ENCODE measurements at places on chromosomes 5 and 9.
A peak's percentile ranks its signal among the peaks of the same experiment; 100 is the strongest.

DNA sequence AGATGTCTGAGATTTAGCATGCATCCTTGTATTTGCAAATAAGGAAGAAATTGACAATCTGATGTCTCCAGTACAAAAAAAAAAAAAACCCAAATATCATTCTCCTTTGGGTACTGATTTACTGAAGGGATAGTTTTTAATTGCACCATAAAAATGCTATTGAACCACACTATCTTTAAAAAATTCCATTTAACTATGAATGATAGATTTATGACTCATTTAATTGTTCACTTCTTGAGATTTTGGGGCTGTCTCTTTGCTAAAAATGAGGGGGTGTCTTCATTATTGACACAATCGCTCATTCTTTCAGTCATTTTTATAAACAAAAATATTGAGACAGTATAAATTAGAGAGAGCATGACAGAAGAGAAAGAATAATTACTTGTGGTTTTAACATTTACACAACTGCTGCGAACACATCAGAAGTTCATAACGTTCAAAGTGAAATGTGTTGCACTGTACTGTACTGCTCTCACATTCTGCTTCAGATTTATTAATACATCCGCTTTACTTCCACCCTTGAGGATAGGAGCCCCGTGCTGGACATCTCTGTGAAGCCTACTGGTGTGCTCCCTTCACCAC, 142.3 kb downstream of the MEF2C start:
- DNase-seq = no peak

GRCh38 chr5:150285114-150285513, 4.5 kb downstream of the CAMK2A start:
- no peak for DNase-seq

- peak; percentile 75 for DNase-seq
Measured at GRCh38 chr9:137552022-137552768, 516 bp downstream of the MRPL41 start.

DNA sequence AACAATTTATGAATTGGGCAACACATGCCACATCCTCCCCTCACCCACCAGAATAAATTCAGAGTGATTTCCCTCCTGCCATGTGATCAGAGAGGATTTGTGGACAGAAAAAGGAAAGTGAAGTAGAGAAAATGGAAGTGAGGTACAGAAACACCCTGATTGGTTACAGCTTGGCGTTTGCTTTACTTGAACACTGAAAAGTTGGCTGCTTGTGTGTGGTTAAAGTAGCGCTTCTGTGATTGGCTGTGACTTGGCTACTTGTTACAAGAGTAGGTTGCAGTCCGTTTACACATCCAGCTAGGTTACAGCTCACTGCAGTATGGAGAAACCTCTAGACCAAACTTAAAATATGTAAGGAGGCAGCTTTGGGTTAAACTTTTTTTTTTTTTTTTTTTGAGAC, 205.2 kb upstream of the ZNF608 start:
- no peak for DNase-seq

DNA sequence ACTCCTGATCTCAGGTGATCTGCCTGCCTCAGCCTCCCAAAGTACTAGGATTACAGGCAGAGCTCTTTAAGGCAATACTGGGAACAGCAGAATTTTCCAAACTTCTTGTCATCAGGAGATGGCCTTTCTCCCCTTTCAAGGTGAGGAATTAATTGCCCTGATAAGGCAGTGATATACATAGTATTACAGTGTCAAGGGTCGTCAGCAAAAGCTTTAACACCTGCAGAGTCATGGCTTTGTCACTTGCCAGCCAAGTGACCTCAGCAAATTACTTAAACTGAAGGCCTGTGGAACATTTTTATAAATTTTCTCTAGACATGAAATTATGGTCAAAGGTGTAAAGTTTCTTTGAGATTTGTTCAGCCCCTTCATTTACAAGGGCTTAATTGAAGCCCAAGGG, 59.5 kb downstream of the FBXO38 start:
- no peak for DNase-seq

GRCh38 chr5:100852988-100853449, 50.1 kb downstream of the ST8SIA4 start:
- DNase-seq = no peak

- peak; percentile 95 for DNase-seq
Measured at GRCh38 chr5:179023528-179024189, at the start of gene ZNF879. TSS of gene ZNF879 (plus strand) at chr5:179023804. CDS start at chr5:179025005, 1,201 bp downstream.

GRCh38 chr5:177332031-177332895, 19.2 kb downstream of the LMAN2 start:
- no peak for DNase-seq

GRCh38 chr5:136159457-136159856, 26.8 kb downstream of the SMAD5 start:
- no peak for DNase-seq

- DNase-seq = no peak
Measured at GRCh38 chr9:129696944-129697655, 31.7 kb downstream of the PRRX2 start.

DNA sequence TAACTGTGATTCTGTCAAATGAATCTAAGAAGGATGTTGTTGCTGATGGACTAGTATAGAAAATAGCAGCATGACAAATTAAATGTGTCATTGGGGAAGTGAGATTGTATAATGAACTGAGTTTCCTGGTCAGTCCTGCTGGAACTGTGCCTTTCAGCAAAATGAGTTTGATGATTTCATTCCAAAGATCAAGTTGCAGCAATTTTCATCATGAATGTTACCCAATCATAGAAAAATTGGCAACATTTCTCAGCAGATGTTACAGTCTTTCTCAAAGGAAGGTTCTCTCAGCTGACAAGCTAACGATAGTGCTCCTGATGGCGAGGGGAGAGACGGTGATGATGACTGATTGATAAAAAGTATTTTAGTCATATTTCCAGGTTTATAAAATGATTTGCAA, 10.7 kb downstream of the PCDHAC2 start:
- DNase-seq = no peak

GRCh38 chr5:158848634-158849033, 251.1 kb downstream of the EBF1 start:
- no peak for DNase-seq

- no peak for DNase-seq
Measured at GRCh38 chr9:113964495-113965170, 88.5 kb downstream of the ZNF618 start.

DNA sequence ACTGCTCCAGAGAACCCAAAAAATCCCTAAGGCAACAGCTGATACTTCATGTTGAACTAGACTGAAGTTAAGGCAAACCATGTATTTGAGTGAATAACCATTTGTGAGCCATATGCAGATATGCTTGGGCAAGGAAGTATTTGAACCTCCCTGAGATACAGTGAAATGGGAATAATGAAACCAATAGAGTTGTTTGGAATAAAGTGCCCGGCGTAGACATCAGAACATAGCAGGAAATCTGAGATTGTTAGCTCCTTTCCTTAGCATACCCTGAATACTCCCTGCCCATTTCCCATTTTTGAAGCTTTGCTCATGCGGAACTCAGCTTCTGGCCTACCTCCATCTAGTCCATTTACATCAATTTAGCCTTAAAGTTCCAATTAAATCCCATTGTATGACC, 611.9 kb downstream of the EFNA5 start:
- DNase-seq = no peak

- no peak for DNase-seq
Measured at GRCh38 chr9:13665418-13666066, 386.1 kb upstream of the MPDZ start.

- no peak for DNase-seq
Measured at GRCh38 chr9:84751921-84752320, 82.4 kb downstream of the NTRK2 start.

- no peak for DNase-seq
Measured at GRCh38 chr9:127567035-127567729, 44.9 kb upstream of the STXBP1 start.

- no peak for DNase-seq
Measured at GRCh38 chr9:130199605-130200004, 27.4 kb downstream of the NCS1 start.

DNA sequence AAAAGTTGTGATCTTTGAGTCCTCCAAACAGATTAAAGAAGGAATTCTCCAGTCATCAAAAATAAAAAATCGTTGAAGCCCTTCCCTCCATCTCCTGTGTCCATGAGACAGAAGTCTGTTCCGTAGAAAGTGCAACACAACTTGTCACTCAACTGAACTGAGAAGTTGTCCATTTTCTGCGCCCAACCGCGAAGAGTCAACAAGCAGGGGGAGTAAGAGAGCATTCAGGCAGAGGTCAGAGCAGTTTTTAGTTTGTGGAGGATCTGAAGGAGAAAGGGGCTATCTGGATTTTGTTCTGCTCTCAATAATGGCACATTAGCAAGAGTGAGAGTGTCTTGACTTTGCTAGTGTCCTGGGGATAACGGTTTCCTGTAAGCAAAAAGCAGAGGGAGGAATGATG, 303.9 kb downstream of the ICE1 start:
- DNase-seq = no peak

DNA sequence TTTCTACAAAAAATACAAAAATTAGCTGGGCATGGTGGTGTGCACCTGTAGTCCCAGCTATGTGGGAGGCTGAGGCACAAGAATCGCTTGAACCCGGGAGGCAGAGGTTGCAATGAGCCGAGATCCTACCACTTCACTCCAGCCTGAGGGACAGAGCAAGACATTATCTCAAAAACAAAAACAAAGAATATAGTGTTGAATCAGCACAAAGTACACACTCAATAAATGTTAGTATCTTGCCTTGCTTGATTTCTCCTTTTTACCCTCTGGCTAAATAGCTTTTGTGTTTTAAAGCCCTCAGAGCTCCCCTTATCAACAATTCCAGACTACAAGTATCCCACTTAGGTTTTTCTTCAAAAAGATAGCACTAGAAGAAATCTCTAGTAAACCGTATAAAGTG, 37.5 kb upstream of the CCNG1 start:
- no peak for DNase-seq

- DNase-seq = no peak
Measured at GRCh38 chr5:39253196-39253595, 33.8 kb upstream of the FYB1 start.

GRCh38 chr5:111855356-111855755, 98.4 kb upstream of the NREP start:
- DNase-seq = no peak

GRCh38 chr5:144194144-144194543, 23.5 kb downstream of the KCTD16 start:
- DNase-seq = no peak

GRCh38 chr5:137761566-137761965, 7.4 kb upstream of the HNRNPA0 start:
- no peak for DNase-seq

- DNase-seq = no peak
Measured at GRCh38 chr5:59745415-59745863, 148.1 kb downstream of the PDE4D start.

GRCh38 chr5:78727786-78728761, 79.5 kb upstream of the LHFPL2 start:
- no peak for DNase-seq

DNA sequence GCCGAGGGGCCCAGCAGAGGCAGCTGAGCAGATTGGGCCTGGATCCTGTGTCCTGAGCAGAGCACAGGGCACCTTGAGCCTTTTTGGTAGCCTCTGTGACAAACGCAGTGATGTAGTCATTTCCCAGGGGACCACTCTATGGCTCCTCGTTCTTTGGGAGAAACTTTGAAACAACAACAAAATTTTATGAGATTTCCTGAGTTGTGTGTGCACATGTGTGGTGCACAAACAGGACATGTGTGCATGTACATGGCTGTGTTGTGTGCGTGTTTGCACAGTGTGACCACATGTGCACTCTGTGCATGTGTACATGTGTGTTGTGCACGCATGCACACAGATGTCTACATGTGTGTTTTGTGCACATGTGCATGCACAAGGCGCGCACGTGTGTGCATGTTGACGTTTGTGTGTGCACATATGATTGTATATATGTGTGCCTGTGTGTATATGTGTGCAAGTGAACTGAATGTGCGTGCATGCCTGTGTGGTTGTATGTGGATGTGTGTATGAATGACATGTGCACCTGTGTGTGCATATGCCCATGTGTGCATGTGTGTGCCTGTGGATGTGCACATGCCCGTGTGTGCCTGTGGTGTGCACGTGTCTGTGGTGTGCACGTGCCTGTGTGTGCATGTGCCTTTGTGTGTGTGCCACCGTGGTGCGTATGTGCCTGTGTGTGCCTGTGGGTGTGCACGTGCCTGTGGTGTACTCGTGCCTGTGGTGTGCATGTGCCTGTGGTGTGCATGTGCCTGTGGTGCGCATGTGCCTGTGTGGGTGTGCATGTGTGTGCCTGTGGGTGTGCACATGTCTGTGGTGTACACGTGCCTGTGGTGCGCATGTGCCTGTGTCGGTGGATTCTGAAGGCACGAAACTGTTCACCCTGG, 221.6 kb downstream of the CACNA1B start:
- DNase-seq = no peak

- DNase-seq = no peak
Measured at GRCh38 chr9:83962165-83962564, 17.9 kb downstream of the HNRNPK start.

GRCh38 chr5:102700916-102701315, 54.2 kb upstream of the PAM start:
- DNase-seq = no peak

DNA sequence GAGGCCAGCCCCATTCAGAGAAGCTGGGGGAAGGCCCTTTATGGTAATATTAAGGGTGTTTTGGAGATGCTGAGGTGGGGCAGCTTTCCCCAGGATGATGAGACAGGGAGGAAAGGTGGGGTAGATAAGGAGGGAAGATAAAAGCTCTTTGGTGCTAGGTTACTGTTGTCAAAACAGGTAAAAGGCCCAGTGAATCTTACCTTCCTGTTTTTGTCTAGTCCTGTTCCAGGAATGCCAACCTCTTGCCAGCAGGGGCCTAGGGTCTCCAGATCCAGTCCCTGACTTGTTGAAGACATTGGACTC, 797 bp upstream of the CCL27 start:
- no peak for DNase-seq

DNA sequence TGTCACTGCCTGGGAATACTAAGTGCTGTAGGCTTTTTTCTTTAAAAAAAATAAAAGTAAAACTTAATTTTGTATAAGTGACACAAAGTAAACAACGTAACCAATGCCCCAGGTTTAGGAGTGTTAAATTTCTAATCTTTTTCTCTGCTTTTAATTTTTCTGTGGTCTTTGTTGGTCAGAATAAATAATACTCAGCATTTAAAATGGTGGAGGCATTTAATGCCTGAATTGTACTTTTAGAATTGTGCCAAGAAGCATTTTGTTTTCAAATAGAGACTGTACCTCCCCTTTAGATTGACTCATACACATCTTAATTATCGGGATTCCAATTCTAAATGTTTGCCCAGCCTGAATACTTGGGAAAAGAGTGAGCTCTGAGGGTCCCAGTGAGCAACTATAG, 1.6 kb downstream of the DMXL1 start:
- DNase-seq = no peak

- no peak for DNase-seq
Measured at GRCh38 chr5:135367076-135367475, 32.0 kb downstream of the MACROH2A1 start.

GRCh38 chr5:119451561-119451960, 736 bp upstream of the HSD17B4 start:
- DNase-seq = no peak
